ENCODE measurements at places on chromosomes 1 and 21. TPM values are rescaled to one million over a fixed set of nuclear protein-coding genes. Genes with fewer than 3 reads are reported as not detected.
A peak's percentile ranks its signal among the peaks of the same experiment; 100 is the strongest.

DNA sequence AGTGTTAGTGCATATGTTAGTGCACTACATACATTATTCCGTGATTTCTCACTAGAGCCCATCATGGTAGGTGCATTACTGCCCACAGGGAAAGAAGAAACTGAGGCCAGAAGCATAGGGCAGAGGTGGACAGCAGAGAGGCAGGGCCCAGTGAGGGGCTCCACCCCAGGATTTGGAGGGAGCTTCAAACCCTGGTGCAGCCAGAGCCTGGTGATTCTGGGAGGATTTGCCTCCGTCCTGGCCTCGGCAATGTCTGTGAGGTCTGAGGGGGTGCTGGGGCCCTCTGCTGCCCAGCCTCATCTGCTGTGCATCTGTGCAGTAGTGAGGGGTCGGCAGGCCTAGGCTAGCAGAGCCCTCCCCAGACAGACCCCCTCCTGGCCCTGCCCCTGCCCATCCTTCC is 22.8 kb downstream of the PPFIA4 start:
- DNase-seq = no peak

GRCh38 chr1:93821423-93822144 is 57.4 kb downstream of the DNTTIP2 start:
- no peak for DNase-seq

- DNase-seq = no peak
These were observed 203.3 kb upstream of the JUN start for GRCh38 chr1:58986996-58987767.

- DNase-seq = no peak
These were observed 75.5 kb downstream of the KCNN3 start for GRCh38 chr1:154794608-154795007.

- DNase-seq = peak; percentile 58
These were observed 18.7 kb upstream of the ZBTB21 start for GRCh38 chr21:42028766-42029425.

RER1 gene
- 77.8 TPM for total RNA-seq

SCP2 gene
- total RNA-seq = 182 TPM

TIMM17A gene
- total RNA-seq = 35.7 TPM

DNA sequence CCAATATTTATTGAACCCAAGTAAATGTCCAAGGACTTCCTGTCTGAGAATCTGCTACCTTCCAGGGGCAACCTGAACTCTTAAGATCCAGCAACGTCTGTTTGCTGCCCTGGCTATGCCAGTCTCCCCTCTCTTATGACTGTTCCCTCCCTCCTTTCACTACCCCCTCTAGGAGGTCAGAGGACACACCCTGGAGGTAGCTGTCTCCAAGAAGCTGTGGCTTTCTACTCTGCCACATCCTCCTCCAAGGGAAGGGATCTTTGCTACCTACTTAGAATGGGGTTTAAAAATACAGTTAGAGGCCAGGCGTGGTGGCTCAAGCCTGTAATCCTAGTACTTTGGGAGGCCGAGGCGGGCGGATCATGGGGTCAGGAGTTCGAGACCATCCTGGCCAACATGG is 3.6 kb upstream of the SMPDL3B start:
- DNase-seq = no peak

GRCh38 chr1:70090875-70091274 is 114.5 kb downstream of the LRRC40 start:
- no peak for DNase-seq

Measured in osteoblast (primary cell).